NCI-H69 (cell line): ENCODE measurements at places on chromosomes 12 and 14.

DNA sequence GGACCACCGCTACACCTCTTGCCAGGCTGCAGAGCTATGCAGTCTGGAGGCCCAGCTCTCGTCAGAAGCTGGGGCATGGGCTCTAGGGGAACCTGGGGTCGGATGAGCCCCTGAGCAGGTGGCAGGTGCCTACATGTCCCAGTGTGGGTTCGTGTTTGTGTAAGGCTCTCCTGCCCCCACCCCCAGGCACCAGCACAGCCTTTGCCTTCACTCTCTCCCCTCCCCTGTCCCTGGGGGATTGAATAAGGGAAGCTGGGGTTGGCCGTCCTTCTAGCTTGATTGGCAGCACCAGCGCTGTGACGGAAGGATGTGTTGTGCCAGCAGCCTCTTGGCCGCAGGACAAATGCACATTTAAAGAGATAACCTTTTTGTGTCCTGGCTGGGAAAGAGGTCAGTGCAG, 34.8 kb upstream of the TSPAN9 start:
- peak; percentile 72 for DNase-seq

DNA sequence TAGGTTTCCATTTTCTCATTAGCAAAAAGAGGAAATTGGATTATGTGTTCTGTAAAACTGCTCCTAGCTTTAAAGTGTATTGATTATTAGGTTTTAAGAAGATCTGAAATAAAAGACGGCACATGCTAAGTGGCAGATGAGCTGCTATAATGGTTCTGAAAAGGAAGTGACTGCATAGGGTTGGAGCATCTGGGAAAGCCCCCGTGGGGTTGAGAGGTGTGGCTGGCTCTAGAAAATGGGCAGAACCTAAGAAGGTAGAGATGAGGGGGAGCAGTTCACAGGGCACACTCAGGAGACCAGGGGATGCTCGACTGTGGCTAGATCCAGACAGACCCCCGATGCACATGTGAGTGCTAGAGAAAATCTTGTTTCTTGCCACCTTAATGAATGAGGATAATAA, 1.9 kb downstream of the IFNG-AS1 start:
- no peak for DNase-seq

GRCh38 chr14:75591331-75591946, 13.0 kb downstream of the FLVCR2 start:
- no peak for DNase-seq

DNA sequence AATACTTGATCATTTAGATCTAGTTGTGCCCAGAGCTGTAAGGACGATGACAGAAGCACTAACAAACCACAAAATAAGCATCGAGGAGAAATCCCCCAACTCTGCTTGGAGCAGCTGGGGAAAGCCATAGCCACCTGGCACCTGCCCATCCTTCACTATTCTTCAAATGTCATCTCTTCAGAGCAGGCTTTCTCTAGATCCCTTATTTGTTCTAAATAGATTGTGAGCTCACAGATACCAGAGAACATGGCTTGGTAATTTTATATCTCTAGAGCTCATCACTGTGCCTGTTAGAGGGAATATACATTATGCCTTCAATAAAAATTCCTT, 50.9 kb downstream of the GRIP1 start:
- DNase-seq: no peak

- no peak for DNase-seq
These were observed 66.8 kb downstream of the ARL6IP4 start for GRCh38 chr12:123047289-123047688.

DNA sequence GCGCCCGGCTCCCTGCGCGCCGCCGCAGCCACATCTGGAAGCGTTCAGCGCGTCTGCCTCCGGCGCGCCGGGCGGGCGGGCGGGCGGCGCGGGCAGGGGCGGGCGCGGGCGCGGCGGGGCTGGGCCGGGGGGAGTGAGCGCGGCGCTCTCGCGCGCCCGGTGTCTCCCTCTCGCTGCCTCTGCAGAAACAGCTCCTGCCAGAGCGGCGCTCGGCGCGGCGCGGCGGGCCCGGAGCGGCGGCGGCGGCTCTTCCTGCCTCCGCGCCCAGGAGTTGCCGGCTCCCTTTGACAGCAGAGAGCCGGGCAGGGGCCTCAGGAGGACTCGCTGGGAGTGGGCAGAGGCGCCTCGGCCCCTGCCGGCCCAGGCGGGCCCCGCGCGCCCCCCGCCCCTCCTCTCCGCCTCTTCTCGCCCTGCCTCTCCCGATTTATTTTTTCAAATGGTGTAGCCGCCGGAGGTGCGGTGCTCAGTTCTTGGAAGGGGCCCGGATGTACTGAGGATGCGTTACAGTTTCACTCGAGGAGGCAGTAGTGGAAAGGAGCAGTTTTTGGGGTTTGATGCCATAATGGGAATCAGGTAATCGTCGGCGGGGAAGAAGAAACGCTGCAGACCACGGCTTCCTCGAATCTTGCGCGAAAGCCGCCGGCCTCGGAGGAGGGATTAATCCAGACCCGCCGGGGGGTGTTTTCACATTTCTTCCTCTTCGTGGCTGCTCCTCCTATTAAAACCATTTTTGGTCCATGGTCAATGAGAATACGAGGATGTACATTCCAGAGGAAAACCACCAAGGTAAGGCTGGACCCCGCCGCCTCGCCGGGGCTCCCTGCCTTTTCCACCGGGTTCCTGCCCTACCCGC, at the start of gene CACNA1C:
TSS of gene CACNA1C (plus strand) at position 162 of the 853 bp plus-strand sequence. CDS start at position 738, 576 bp downstream.
- DNase-seq: peak; percentile 89

- no peak for DNase-seq
These were observed 165.6 kb downstream of the PRKCH start for GRCh38 chr14:61486930-61487495.

GRCh38 chr12:19434538-19434937, 4.8 kb upstream of the AEBP2 start:
- no peak for DNase-seq

DNA sequence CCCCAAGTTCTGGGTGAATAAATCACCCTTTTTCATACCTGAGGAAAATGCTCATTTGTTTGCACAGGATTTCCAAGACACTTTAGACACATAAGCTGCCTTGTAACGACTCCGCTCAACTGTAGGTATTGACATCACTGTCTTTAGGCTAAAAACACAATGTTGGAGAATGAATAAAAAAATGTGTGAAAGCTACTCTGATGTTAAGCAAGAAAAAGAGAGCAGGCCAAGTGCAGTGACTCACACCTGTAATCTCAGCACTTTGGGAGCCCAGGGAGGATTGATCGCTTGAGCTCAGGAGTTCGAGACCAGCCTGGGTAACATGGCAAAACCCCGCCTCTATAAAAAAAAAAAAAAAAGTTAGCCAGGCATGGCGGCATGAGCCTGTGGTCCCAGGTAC, 11.1 kb upstream of the CIPC start:
- DNase-seq: no peak

DNA sequence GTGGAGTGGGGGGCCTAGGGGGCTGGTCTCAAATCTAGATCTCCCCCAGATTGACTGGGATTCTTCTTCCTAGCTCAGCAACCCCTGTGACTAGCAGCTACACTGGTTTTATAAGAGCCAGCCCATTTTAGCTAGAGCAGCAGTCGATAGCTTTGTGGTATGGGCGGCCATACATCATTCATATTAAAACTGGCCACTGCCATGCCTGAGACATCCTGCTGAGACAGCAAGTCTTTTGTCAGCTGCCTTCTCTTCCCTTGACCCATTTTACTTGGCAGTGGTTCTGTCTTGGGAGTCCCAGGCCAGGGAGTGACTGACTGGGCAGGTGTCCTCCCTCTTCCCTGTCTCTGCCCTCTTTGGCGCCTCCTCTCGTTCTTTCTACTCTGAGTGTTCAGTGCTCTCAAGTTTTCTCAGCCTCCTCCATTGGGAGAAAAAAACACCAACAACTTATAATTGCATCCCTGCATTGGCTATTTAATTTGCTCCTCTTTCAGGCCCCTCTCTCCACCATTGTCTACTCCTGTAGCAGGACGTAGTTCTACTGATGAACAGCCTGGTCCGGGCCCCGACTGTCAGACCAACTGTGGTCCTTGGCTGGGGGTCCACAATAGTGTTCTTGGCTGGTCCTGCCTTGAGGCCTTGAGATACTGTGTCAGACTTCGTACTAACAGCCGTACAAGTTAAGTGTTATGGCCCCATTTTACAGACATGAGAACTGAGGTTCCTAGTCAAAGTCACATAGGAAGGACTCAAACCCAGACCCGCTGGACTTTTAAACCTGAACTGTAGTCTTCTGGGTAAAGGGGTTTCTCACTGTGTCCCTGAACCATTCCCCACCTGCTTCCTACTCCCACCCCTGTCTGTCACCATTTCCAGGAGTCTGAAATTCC, 18.3 kb upstream of the JDP2 start:
- no peak for DNase-seq

DNA sequence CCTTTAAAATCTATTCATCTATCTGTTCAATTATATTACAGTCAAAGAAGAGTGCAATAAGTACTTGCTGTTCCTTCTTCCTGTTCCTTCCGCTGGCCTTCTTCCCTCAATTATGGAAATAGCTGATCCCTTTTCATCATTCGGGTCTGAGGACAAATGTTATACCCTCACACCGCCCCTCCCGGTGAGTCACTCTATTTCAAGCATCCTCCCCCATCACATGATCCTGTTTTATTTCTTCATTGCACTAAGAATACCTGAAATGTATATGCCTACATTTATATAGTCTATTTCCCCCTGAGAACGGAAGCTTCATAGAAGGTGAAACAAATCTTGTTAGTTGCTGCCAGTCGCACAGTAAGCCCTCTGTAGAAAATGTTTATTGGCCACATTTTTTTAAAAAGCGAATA, 2.5 kb downstream of the SLC38A1 start:
- DNase-seq: peak; percentile 85

DNA sequence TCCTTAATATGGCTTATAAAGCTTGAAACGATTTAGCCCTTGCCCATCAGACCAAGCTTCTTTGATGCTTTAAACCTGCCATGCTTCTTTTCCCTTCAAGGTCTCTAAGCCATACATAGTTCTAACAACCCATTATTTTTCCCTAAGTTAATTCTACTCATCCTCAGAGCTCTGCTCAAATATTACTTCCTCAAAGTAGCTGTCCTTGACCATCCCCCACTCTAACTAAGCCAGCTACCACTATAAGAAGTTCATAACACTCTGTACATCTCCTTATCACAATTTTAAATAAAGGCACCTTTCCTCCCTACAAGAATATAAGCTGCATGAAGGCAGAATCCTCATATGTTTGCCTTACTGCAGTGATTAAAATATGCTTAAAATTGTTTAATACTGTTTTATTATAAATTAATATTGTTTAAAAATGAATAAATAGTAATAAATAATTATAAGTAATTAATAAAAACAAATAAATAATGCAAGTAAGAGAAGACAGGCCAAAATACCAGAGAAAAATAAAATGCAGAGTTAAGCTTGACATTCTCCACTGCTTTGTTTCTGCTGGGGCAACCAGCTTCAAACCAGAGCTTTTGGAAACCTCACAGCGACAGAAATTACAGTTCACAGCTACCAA, 76.8 kb downstream of the NUMB start:
- DNase-seq: no peak
